Small intestine (tissue), 16 donors: ENCODE measurements at places on chromosomes 6 and 20. TPM values are rescaled to one million over a fixed set of nuclear protein-coding genes. Genes with fewer than 3 reads are reported as not detected.

DNA sequence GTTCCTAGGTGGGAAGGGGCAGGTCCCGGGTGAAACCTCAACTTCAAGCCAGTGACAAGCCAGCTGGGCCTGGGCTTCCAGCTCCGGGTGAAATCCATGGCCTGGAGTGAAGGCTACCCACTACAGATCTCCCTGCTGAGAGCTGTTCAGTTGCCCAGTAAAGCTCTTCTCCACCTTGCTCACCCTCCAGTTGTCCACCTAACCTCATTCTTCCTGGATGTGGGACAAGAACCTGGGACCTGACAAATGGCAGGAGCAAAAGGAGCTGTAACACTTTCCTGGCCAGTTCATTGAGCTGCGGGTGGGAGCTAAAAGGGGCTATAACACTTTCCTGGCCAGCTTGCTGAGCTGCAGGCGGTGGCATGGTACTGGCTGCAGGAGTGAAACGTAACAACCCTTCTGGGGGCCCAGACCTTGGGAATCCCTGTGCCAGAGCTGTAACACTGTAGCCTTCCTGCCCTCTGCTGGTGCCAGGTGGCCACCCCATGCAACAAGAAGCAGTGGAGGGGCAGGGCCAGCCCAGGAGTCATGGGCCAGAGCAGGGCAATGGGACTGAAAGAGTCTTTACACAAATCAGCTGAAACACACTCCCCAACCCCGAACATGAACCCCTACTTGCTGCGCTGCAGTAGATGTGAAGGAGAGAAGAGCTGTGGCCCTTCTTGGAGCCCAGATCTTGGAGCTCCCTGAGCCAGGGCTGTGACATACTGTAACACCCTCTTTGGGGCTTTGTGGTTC lies 3.6 kb upstream of the HINT3 start:
- no peak for DNase-seq

GRCh38 chr6:87820343-87820984 lies 118.4 kb upstream of the AKIRIN2 start:
- DNase-seq, result no peak

DNA sequence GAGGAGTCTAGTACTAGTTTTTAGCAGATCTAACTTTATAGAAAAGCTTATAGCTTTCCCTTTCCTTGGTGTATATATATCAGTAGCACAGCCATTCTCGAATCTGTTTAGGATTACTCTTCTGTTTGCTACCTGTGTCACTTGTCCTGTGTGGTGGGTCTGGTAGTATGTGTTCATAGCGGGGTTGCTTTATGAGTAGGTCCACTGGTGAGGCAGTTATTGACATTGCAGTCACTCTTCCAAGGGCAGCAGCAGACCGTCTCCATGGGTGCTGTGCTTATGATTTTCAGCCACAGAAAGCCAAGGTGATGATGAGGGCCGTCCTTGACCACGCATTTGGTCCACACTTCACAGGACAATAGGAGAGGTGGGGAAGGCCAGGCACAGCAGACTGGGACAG lies 171.5 kb downstream of the CDKAL1 start:
- DNase-seq, result no peak

GRCh38 chr20:62761759-62762131 lies 34.5 kb upstream of the MRGBP start:
- no peak for DNase-seq

- DNase-seq, result no peak
Observed at GRCh38 chr6:32937230-32937633, 3.6 kb downstream of the HLA-DMB start.

The CNPY3 gene
- polyA plus RNA-seq, result 36.1 TPM

GRCh38 chr6:39430871-39431523 lies 108.5 kb upstream of the KCNK16 start:
- DNase-seq, result peak; percentile 26

GRCh38 chr6:21648475-21649050 lies 55.0 kb downstream of the SOX4 start:
- no peak for DNase-seq

- peak; percentile 85 for DNase-seq
Observed at GRCh38 chr6:25340431-25341202, 61.4 kb downstream of the CARMIL1 start.

The NRSN1 gene
- polyA plus RNA-seq, result not detected

DNA sequence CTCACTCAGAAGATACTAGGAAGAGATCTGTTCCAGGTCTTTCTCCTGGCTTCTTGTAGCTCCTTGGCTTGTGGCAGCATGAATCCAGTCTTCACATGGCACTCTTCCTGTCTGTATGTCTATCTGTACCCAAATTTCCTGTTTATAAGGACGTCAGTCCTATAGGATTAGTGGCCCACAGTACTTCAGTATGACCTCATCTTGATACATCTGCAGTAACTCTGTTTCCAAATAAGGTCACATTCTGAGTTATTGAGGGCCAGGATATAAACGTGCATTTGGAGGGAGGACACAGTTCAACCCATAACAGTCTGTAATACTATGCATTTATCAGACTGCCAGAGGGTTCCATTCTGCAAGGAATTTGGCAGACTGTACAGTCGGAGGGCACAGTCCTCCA lies 57.6 kb upstream of the DYNLRB1 start:
- no peak for DNase-seq

The GPX5 gene
- polyA plus RNA-seq, result not detected

GRCh38 chr6:117425431-117426153 lies at the start of gene ROS1:
TSS of gene ROS1 (minus strand) at chr6:117425942. CDS start at chr6:117425656, 286 bp downstream.
- peak; percentile 16 for DNase-seq

GRCh38 chr6:30513451-30513850 lies 24.1 kb downstream of the HLA-E start:
- no peak for DNase-seq

The OOEP gene
- polyA plus RNA-seq, result 0.18 TPM

- no peak for DNase-seq
Observed at GRCh38 chr20:13312300-13312699, 91.2 kb downstream of the ISM1 start.

DNA sequence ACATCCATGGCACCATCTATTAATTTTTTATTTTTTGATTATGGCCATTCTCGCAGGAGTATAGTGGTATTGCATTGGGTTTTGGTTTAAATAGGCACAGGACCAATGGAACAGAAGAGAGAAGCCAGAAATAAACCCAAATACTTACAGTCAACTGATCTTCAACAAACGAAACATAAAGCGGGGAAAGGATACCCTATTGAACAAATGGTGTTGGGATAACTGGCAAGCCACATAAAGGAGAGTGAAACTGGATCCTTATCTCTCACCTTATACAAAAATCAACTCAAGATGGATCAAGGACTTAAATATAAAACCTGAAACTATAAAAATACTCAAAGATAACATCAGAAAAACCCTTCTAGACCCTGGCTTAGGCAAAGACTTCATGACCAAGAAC lies 25.3 kb upstream of the RUNX2 start:
- DNase-seq, result no peak

GRCh38 chr6:89597988-89598387 lies 40.6 kb downstream of the LYRM2 start:
- DNase-seq, result no peak

GRCh38 chr6:26501482-26501986 lies 1.4 kb downstream of the BTN1A1 start:
- DNase-seq, result peak; percentile 66

DNA sequence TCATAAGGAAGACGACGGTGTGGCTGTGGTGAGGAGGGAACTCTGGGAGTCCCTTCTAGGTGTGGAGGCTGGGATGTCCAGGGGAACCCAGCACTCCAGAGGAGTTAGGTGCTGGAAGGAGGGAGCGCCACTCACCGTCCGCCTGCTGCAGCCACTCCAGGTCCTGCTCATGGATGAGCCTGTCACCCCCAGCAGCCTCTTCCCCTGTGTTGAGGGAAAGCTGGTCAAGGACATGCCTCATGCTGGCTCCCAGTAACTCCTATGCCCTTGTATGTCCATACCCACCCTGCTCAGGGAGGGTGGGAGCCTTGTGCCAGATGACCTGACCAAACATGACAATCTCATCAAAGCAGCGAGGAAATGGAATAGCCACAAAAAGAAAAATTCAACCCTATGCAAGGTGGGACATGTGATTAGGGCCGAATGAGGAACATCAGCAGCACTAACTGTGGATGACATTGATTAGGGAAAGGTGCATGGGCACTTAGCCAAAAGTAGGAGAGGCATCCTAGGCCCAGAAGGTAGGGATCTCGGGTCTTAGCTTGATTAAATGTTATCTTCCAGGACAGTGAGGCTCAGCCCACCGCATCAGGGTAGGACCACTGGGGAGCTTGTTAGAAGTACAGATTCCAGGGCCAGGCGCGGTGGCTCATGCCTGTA lies 3.0 kb downstream of the DNPH1 start:
- no peak for DNase-seq

- DNase-seq, result no peak
Observed at GRCh38 chr6:81838724-81839426, 86.4 kb upstream of the TENT5A start.

The VSX1 gene
- polyA plus RNA-seq, result not detected

GRCh38 chr6:6964675-6965074 lies 143.1 kb upstream of the RREB1 start:
- DNase-seq, result no peak

GRCh38 chr6:90905351-90905750 lies 318.5 kb upstream of the MAP3K7 start:
- DNase-seq, result no peak

DNA sequence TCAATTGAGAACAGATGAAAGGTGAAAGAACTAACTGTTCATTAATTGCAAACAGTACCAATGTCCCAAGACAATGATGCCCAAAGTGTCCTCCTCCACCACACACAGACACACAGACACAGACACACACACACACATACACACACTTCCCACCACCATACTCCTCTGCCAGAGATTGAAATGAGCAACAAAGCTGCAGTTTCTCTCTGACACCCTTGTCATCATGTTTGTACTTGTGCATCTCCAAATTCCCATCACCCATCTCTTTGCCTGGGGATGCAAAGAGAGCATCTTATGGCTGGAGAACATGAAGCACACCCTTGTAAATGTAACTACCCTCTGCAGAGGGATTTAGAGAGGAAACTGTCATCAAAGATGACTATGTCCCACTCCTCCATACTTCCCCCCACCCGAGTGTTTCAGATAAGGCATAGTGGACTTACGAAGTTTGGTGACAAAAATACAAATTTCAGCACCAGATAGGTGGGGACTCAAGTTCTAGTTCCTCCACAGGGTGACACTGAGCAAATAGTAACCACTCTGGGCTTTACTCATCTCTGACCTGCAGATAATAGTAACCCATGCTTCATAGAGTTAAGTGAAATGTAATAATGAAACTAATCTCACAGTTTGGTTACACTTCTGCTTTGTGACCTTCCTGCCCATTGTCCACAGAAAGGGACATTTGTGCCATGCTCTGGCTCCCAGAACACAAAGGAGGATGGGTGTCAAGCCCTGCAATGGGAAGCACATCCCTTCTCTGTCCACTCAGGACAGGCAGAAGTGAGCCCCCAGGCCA lies 8.7 kb downstream of the MAFB start:
- no peak for DNase-seq

GRCh38 chr6:158357570-158358216 lies 45.4 kb downstream of the TULP4 start:
- DNase-seq, result no peak

- no peak for DNase-seq
Observed at GRCh38 chr6:107621229-107621937, 131.5 kb downstream of the SOBP start.

The POU5F1 gene
- polyA plus RNA-seq, result 8.7 TPM

GRCh38 chr20:52798124-52798523 lies 174.0 kb upstream of the TSHZ2 start:
- no peak for DNase-seq

DNA sequence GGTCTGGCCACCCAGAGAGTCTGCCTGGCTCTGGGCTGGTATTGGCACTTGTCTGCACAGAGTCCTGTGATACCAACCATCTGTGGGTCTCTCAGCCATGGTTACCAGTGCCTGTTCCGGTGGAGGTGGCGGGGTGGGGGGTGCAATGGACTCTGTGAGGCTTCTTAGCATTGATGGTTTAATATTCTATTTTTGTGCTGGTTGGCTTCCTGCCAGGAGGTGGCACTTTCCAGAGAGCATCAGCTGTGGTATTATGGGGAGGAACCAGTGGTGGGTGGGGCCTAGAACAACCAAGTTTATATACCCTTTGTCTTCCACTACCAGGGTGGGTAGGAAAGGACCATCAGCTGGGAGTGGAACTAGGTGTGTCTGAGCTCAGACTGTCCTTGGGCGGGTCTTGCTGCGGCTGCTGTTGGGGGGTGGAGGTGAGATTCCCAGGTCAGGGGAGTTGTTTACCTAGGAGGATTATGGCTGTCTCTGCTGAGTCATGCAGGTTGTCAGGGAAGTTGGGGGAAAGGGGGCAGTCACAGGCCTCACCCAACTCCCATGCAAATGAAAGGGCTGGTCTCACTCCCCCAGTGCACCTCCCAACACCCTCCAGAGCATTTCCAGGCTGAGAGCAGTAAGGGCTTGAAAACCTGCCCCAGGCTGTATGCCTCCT lies 117.5 kb downstream of the FLRT3 start:
- DNase-seq, result peak; percentile 85

The EMILIN3 gene
- polyA plus RNA-seq, result 1.0 TPM

DNA sequence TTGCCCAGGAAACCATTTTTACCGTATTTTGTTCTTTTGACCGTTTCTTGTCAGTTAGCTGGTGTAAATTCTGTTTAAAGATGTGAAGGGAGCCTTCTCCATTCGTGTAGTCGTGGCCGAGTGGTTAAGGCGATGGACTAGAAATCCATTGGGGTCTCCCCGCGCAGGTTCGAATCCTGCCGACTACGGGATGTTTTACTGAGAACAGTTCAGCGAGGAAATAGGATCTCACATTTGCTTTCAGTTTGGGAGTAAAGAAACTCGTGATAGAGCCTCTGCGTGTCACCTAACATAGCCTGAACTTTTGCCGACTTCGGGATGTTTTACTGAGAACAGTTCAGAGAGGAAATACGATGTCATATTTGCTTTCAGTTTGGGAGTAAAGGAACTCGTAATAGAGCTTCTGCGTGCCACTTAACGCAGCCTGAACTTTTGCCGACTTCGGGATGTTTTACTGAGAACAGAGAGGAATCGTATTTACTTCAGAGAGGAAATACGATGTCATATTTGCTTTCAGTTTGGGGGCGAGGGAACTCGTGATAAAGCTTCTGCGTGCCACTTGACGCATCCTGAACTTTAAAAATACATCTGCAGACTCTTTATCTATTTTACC lies 5.9 kb upstream of the ZNF184 start:
- DNase-seq, result peak; percentile 88

- no peak for DNase-seq
Observed at GRCh38 chr20:34977365-34978091, 21.9 kb downstream of the MYH7B start.
